ENCODE measurements at places on chromosomes 1 and 21. TPM values are rescaled to one million over a fixed set of nuclear protein-coding genes. Genes with fewer than 3 reads are reported as not detected.

The ANKRD65 gene
- total RNA-seq: not detected

DNA sequence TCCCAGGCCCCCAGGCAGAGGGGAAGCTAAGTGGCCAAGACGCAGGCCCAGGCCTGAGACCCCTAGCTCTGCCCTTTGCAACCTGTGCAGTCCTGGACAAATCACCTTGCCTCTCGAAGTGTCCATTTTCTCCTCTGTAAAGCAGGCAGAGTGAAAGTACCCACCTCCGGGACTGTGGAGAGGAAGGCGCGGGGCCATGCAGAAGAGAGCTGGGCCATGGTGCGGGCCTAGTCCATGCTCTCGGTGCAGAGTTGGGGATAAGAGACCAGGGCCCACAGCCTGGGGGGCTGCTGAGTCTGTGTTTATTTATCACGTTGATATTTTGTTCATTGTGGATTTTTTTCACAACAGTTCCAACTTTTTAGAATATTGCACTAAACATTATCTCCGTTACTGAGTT, 160.2 kb upstream of the VAMP3 start:
- no peak for DNase-seq

The HMGB4 gene
- not detected for total RNA-seq

The LDLRAP1 gene
- total RNA-seq: 19.7 TPM

GRCh38 chr1:155591770-155592169, 18.2 kb upstream of the MSTO1 start:
- peak; percentile 44 for DNase-seq

DNA sequence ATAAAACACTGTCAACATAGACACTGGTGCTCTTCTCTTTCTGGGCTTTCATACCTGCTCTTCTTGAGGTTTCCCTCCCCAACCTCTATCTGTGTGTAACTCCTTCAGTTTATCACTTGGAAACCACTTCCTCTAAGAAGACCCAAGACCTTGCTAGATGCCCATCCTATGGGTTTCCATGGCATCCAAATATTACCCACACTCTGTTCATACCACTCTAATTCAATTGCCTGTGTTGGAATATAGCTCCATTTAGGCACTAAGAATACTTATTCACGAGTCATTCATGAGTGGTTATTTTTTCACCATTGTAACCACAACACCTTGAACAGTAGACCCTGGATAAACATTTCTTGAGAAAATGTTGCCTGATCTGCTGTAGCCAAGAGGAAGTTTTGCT, 231.1 kb upstream of the SGIP1 start:
- DNase-seq: no peak

The SMIM1 gene
- total RNA-seq: 0.83 TPM

The ZNF124 gene
- 10.6 TPM for total RNA-seq
